T-helper 17 cell (primary cell): ENCODE measurements at places on chromosomes 16 and 17.
A peak's percentile ranks its signal among the peaks of the same experiment; 100 is the strongest.

- DNase-seq, result peak; percentile 70
Measured at GRCh38 chr16:2927010-2927646, 15.4 kb downstream of the FLYWCH1 start.

DNA sequence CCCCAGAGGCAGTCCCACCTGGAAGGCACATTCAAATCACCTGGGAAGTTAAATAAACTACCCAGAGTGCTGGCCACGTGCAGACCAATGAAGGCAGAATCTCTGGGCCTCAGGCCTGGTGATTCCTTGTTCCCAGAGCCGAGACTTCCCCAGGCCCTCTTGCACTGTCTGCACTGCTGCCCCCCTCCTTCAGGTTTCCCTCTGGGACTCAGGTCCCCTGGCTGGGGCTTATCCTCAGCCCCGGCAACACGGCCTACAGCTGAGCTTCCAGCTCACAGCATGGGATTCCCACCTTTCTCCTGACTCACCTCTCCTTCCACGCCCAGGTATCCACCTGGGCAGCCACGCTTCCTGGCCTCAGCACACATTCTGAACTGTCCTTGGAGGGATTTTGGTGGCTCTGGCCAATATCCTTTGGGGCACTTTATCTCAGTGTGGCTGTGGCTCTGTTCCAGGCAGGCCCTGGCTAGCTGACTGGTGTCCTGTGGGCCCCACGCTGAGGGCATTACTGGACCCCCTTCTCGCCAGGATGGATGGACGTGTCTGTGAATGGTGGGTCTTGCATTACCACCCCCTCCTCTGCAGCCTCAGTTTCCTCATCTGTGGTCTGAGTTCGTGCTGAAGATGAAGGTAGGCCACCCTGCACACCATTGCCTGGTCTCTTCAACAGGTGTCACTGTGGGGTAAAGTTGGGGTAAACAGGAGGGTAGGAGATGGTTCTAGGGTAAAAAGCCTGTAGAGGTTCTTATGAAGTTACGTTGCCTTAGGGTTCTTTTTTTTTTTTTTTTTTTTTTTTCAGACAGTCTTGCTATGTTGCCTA, 165.7 kb downstream of the IRF8 start:
- DNase-seq, result no peak

DNA sequence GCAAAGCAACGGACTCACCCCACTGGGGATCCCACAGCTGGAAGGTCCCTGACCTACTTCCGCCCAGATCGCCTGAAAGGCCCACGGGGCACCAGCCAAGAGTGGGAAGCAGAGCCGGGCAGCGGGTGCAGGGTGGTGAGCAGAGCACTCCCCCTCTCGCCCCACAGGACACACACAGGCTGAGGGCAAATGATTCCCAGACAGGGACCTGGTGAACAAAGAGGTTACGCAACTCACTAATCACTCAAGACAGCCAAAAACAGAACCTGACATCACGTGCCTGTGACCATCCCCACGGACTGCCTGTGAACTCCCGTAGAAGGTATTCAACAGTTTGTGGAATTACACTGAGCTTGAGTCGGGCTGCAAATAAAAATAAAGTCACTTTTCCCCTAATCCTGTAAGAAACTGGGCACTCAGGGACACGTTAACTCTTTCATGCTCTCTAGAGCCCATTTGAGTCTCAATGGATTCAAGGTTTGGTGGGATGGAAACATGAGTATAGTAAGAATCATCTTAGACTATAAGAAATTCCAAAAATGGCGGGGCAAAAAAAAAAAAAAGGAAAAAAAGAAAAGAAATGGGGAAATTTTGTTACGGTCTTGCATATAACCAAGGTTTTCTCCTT, 396.1 kb downstream of the SOX9 start:
- DNase-seq, result no peak

DNA sequence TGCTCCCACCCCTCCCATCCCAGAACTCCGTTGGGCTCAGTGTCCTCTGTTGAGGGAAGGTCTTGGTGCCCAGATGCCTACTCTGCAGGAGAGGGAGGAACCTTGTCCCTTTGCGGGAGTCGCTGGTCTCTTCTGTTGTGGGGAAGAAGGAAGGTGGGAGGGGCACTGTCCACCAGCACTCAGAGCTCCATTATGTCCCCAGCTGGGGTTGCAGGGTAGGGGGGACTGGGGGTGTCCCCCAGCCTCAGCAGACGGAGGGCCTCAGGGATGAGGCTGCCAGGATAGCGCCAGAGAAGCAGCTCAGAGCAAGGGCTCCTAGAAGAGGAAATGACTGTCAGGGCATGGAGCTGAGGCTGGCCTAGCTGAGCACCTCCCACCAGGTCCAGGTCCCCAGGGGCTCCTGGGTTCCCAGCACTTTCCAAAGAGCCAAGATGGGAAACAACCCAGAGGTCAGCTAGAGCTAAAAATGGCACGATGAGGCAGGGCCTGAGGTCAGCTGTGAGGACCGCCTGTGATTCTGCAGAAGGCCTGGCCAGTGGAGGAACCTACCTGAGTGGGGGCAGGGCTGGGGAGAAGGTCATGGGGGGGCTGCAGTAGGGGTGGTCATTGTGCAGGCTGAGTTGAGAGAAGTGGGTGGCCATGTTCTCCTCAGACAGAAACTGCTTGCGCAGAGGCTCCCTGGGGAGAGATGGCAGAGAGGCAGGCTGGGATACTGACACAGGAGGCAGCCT, 893 bp downstream of the HCFC1R1 start:
- no peak for DNase-seq

DNA sequence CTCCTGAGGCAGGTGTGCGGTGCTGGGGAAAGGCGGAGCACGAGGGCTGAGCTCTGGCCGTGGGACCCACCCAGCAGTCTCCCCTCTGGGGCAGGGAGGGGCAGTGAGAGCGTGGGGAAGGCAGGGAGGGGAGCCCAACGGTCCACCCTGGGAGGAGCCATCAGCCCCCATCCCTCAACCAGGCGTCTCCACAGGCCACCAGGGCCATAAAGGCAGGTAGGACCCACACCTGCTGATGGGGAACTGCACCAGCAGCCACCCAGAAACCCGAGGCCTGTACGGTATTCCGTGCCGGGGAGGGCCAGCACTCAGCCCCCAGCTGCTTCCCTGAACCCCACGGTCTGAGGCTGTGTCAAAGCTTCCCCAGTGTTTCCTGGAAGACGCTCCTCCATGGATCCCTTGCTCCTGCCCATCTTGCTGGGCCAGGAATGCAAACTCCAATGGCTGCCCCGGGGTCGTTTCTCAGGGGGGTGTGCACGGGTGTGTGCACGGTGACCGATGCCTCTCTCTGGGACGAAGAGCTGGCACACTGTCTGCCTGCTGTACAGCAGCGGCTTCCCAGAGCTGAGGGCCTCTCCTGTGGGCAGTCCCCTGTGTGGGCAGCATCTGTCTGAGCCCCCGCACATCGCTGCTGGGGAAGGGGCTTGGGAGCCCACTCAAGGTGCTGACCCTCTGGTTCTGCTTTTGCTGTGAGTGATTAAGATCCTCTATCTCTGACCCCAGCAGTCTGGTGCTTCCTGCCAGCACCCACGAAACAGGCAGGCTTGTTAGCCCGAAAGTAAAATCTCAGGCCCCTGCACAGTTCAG, 17.2 kb upstream of the METRNL start:
- DNase-seq, result peak; percentile 1

GRCh38 chr17:81738801-81739393, 26.8 kb downstream of the SLC25A10 start:
- no peak for DNase-seq

GRCh38 chr16:78844682-78845081, 745.2 kb downstream of the WWOX start:
- no peak for DNase-seq

DNA sequence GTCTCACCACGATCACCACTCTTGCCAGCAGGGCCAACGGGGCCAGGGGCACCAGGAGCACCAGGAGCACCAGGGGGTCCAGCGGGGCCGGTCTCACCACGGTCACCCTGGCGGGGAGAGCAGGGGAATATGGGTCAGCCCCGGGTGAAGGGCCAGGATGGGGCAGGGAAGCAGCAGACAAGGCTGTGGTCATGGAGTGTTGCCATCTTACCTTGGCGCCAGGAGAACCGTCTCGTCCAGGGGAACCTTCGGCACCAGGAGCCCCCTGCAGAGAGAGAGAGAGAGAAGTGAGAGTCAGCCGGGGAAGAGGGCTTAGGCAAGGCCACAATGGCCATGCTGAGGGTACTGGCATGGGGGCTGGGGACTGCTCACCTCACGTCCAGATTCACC, 12.9 kb downstream of the COL1A1 start:
- no peak for DNase-seq

- DNase-seq, result no peak
Measured at GRCh38 chr16:66471716-66472393, 44.8 kb downstream of the BEAN1 start.

GRCh38 chr17:45371414-45372324, 54.8 kb upstream of the MAP3K14 start:
- DNase-seq, result no peak

DNA sequence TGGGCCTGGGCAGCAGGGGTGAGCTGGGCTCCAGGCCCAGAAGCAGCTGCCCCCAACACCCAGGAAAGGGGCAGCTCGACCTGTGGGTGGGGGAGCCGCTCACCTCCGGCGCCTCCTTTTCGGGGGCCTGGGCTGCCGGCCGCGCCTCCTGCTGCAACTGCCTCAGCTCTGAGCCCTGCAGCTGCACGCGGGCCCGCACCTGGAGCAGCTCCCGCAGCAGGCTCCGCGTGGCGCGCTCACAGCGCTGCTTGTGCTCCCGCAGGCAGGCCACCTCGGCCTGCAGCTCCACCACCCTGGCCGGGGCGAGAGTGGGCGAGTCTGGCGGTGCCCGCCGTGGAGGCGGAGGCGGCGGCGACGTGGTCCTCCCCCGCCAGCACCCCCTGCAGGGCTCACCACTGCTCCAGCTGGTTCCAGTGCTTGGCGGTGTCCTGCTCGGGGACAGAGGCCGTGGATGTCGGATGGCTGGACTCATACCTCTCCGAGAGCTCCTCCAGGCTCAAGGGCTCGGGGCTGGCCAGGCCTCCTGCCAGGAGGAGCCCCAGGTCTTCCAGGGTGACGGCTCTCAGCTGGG, 868 bp downstream of the CCDC154 start:
- no peak for DNase-seq

- peak; percentile 73 for DNase-seq
Measured at GRCh38 chr17:81711814-81712467, at the start of gene SLC25A10. Gene SLC25A10, plus strand, starts transcription at chr17:81712284. Its CDS starts 143 bp downstream, at chr17:81712427.

DNA sequence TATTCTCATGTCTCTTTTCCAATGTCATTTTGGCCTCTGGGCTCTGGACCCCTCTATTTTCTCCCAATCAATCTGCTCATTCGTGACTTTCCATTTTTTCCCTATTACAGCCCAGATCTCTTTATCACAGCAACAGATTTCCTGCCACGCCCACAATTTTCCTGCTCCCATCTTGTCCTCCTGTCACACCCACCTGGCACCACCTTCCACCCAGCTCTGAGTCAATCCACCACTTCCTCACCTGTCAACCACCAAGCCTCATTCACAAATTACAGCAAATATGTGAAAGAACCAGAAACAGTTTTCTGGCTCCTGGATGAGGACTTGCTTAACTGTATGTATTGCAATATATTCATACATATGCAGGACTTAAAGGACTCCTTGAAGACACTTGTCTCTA, 311.3 kb downstream of the GRIN2A start:
- no peak for DNase-seq

- no peak for DNase-seq
Measured at GRCh38 chr16:28902909-28903308, 22.1 kb downstream of the RABEP2 start.

DNA sequence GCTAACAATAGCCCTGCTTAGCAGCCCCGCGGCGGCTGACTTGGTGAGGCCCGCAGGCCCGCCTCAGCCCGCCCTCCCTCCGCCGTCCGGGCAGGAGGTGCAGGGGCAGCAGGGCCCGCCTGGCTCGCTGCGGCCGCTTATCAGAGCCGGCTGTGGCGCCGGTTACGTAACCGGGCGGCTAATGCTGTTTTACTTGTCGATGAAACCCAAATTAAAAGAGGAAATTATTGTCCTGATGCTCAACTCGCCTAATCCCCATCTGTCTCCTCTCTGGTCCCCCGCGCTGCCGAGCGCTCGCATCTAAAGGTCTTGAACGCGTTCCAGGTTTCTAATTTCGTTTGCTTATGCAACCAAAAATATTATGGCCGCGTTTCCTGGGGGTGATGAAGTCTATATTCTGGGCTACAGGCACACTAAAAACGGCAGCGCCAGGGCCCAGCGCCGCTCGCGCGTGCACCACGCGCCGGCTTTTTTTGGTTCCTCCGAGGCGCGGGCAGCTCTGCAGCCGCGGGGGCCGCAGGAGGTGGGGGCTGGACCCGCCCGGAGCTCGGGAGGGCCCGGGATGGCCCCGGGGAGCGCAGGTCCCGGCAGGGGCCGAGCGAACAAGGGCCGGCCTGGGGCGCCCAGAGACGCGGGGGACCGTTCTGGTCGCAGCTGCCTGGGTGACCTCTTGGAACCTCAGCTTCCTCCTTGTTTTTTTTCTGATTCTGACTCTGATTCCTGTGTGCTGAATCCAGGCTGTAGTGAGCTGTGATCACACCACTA, 65.2 kb upstream of the TOB1 start:
- no peak for DNase-seq

DNA sequence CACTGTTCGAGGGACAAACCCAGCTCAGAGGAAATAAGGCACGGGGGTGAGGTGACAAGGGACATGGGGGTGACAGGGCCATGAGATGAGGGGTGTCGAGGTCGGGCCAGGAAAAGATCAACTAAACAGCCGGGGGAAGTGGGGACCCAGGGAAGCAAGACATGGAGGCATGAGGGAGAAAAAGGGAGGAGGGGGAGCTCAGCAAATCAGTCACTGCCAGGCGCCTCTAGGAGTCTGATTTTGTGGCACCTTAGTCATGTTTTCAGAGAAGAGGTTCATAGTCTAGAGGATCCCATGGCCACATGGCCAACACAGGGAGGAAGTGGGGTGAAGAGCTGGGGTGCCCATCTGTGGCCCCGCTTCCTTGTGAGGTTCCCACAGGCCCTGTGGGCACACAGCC, 814.5 kb downstream of the KCNJ18 start:
- no peak for DNase-seq

DNA sequence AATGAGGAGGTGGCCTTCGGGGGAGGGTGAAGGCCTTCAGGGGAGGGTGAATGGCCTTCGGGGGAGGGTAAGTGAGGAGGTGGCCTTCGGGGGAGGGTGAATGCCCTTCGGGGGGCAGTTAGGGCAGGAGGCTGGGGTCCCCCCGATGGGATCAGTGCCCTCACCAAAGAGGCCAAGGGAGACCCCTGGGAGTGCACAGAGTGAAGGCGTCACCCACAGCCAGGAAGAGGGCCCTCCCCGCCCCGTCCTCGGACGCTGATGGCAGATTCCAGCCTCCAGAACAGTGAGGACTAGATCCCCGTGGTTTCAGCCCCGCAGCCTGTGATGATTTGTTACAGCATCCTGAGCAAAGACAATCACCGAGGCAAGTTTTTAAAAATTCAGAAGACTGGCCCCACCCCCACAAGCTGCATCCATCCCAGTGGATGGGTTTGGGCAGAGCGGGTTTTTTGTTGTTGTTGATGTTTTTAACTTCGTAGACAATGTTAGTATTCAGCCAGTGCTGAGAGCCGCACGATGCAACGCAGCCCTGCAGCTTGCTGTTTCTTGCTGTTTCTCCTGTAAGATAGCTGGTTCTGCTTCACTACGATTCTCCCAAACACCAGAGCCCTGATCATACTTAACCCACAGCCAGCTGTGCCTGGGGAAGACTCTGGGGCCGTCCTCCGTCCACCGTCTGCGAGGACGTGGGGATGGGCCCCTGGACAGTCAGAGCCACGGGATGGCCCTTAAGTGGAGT, 40.7 kb upstream of the CBFA2T3 start:
- DNase-seq, result no peak

GRCh38 chr17:46991617-46992016, 12.6 kb upstream of the RPRML start:
- DNase-seq, result no peak
